ENCODE measurements at places on chromosomes 1 and 21.

DNA sequence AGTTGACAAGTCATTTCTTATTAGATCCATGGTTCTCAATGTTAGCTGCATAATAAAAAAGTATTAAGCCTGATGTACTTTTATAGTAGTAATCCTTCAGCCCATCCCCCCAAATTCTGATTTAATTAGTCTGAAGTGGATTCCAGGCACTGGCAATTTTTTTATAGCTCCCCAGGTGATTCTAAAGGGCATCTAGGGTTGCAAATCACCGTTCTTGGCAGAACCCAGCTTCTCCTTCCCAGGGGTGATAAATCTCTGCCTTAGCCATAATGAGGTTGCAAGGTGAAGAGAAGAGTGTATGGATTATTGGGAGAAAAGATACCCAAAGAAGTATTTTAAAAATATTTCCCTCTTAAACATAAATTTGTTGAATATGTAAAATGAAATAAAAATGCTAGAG, 43.0 kb upstream of the RXRG start:
- DNase-seq = no peak

DNA sequence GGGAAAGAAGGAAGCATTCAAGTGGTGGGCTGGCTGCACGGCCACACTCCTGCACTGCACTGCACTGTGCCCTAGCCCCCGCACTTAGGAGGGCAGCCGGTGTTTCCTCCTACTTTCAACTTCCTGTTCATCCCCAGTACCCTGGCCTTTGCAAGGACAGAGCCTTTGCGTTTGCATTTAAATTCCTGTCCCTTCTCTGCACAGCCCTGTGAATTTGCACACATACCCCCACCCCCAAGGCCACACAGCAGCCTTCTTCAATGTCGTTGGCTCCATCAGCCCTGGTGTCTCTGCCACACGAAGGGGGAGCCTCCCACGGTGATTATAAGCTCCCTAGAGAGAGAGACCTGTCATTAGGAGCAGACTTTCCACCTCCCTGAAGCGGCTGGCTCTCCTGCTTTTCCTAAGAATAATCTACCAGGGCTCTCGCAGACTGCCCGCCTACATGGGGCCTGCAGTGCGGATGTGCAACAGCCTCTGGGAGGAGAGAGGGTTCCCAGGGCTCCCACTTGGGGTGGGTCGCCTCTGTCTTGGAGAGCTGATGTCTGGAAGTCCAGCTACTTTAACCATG, 13.2 kb upstream of the SLC45A3 start:
- no peak for DNase-seq

GRCh38 chr1:24503870-24504523, 1.4 kb downstream of the RCAN3 start:
- no peak for DNase-seq

DNA sequence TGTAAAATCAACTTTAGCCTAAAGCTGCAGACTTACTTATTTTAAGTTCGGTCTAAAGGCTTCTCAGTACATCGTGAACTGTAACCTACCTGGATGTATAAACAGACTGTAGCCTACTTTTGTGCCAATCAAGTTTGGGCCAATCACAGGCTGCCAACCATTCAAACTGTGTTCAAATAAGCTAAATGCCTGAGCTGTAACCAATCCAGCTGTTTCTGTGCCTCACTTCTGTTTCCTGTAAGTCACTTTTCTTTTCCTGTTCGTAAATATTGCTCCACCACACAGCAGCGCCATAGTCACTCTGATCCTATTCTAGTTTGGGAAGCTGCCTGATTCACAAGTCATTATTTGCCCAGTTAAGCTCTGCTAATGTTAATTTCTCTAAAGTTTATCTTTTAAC, 37.5 kb upstream of the SLAMF9 start:
- DNase-seq = no peak

GRCh38 chr1:210250665-210250997, 18.0 kb downstream of the SERTAD4 start:
- DNase-seq = no peak

- DNase-seq = no peak
These were observed 135.5 kb downstream of the MIS18A start for GRCh38 chr21:32143241-32143939.

DNA sequence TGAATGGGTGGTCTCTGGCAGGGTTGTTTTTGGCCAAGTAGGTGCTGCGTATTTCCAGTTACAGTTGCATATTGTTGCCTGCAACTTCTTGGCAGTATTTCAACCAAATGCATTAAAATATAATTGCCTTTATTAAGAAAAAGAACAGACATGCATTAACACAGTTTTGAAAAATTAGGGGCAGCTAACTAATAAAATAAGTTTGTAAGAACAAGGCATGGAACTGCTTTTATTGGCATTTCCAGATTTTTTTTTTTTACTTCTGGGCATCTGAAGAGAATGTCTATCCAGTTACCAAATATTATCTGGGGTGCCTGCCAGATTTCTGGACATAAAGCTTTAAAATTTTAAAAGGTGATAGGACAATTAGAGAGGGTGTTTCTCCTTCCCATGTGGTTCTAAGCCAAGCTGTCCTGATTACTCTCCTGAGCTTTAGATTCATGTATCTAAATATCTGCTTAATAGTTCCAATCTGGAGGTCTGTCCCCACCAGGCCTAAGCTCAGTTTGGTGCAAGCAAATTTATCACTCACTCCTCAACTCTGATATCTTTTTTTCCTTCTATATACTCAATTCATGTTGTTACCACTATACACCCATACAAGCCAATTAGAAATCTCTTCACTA, 553.3 kb upstream of the USP24 start:
- no peak for DNase-seq

GRCh38 chr1:200242110-200243041, 167.5 kb downstream of the ZNF281 start:
- DNase-seq = no peak

DNA sequence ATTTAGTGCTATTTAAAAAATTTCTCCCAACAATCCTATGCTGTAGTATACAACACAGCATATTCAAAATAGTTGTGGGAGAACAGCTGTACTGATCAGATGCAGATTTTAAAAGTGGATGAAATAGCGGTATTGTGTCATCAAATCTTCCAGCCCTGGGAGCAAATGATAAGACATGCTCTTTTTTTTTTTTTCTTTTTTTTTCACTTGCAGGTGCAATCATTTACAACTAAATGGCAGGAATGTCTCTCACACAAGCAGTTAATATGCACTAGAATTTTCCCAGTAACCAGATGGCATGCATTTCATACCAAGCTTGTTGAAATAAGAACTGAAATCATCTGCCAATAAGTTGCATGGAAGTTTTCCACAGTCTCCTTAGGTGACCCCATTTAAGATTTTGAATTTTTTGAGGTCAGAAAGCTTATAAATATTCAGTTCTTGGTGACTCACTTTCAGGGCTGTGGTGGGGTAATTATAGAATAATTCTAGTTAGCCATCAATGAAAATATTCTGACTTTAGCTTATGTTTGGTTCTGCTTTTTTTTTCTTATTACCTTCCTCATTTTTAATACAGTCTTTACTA, 623.9 kb upstream of the NR5A2 start:
- DNase-seq = no peak

DNA sequence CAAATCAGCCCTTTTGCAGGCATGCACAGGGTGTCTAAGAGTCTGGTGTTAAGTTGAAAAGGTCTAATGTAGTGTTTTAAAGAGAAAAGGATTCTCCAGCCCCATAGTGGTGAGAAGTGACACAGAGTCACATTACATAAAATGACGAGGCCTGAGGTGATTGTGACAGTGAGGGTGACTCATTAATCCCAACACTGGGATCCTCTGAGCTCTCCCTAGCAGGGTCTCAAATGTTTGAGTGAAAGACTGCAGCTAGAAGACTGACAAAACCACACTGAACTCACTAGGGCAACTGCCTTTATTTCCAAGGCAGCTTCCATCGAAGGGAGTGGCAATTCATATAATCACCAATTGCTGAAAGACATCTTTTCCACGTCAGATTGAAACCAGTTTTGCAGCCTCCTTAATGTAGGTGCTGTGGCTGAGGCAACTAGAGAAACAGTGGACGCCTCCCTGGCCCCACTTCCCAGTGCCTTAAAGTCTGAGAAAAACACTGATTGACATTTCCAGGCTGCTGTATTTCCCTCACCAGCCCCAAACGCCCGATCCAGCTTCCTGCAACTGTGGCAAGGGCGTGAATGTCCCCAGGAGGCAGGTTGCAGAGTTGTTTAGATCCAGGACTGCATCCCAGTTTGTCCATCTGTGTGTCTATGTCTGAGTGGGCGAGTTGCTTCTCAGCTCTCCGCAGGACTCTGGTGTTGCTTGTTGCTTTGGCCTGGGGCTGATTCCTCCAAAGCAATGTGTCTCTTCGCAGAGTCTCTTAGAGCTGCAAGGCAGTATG, 81.4 kb downstream of the RUNX1 start:
- DNase-seq = no peak

GRCh38 chr21:42725416-42725930, 72.1 kb downstream of the PDE9A start:
- DNase-seq = no peak

GRCh38 chr1:111735321-111735720, 3.9 kb downstream of the INKA2 start:
- DNase-seq = no peak

- no peak for DNase-seq
These were observed 286.3 kb upstream of the LYPLAL1 start for GRCh38 chr1:218887141-218887925.

DNA sequence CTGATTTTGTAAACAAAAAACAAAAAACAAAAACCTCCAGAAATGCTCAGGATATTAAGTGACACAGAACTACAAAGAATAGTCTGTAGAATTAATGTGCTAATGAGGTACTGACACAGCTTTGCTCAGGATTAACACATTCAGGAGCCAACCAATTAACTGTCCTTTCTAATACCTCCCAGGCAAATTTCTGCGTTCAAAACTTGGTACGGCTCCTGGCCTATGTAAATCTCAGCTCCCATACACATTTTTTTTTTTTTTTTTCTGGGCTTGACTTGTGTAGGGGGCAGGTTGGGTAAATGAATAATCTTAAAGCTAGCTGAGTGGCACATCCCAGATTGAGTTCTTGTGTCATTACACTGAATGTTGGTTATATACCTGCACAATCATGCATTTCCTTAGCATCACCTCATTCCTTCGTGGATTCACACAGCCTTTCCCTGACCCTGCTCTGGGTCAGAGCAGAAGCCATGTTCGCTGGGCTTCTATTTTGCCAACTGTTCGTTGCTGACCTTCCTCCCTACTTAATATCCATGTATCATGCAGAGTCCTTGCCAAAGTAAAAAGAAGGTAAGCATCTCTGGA, 12.6 kb upstream of the IER5 start:
- no peak for DNase-seq

- DNase-seq = no peak
These were observed 483.2 kb upstream of the PTBP2 start for GRCh38 chr1:96238426-96238825.

DNA sequence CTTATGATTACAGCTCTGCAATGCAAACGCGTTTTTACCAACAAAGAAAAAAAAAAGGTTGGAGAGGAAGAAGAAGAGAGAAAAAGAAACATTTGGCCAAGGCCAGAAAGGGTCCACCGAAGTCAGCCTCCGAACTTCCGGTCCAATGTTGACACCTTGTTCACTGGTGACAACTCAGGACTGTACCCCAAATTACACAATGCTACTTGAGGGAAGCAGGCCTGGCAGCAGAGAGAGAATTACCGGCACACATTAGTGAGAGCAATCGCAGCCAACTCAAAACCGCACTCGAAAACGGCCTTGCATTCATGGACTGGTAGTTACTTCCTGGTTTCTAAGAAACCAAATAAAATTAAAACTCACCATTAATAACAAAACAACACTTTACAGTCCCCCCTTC, 652.5 kb downstream of the KIF26B start:
- DNase-seq = no peak

GRCh38 chr1:231420959-231421545, 1.0 kb downstream of the EGLN1 start:
- DNase-seq = peak; percentile 58

GRCh38 chr1:165841582-165842017, 14.2 kb downstream of the UCK2 start:
- no peak for DNase-seq

- no peak for DNase-seq
These were observed 2.8 kb downstream of the CERS2 start for GRCh38 chr1:150971583-150972416.

- no peak for DNase-seq
These were observed 3.8 kb upstream of the TGFB2 start for GRCh38 chr1:218341325-218341724.

DNA sequence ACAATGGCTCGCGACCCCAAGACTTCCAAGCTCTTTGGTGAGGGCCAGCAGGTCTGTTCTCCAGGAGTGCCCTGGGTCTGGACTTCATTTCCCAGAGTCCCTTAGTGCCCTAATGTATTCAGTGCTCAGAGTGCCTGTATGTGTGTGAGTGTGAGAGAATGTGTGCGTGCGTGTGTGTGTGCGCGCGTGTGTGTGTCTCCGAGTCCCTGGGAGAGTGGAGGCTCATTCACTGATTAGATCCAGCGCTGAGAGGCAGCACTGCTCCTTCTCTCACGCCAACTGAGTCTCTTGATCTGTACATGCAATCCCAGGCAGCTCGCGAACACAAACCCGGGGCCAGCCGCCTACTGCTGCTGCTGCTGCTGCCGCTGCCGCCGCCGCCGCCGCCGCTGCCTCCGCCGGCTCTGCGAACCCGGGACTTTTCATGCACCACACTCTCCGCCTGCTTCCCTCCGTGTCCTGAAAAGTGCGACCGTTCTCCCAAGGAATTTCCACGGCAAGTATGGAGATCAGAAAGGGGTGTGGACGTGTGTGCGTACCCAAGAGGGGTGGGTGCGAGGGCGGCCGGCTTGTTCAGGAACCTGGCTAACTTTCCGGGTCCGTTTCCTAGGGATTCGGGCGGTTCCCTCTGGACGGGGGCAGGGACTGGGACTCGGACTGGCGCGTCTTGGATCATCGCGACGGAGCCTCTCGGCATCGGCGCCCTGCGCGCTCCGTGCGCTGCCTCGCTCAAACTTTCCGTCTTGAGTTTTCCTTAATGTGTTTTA, at the start of gene RNF220:
TSS of gene RNF220 (plus strand) at position 225 of the 767 bp plus-strand sequence.
- DNase-seq = peak; percentile 49

DNA sequence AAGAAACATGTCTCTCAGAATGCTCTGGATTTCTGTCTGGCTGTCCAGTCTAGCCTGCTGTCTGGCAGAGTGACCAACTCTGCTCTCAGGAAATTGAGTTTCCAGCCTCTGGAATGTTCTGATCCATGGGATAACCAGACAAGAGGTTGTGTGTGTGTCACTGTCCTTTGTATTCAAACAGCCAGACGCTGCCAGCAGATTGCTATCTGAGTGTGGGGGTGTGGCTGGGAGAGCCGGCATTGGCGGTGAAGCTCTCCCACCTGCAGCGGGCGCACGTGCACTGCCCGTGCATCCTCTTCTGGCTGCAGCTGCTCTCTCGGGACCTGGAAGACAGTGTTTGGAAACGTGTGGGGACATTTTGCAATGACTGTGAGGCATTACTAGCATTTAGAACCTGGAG, 26.1 kb downstream of the PKP1 start:
- DNase-seq = no peak

DNA sequence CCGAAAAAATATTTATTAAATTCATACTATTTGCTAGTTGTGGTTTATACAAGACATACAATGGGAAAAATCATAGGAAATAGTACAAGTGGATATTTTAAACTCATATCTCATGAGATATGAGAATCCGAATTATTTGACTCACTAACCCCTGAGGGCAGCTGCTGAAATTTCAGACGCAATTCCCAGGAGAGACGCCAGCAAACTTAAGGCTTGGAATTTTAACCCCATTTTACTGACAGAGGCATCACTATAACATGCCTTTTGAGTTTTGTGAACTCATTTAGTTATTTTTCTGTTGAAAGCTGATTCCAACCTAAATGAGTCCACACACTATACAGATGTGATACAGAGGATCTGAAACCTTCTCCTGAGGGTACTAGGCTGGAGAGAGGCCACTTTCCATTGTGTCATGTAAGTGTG, 5.9 kb upstream of the MROH9 start:
- DNase-seq = no peak
